ENCODE measurements at places on chromosomes 3 and 15.

GRCh38 chr3:80238606-80239005, 470.8 kb upstream of the ROBO1 start:
- no peak for DNase-seq

DNA sequence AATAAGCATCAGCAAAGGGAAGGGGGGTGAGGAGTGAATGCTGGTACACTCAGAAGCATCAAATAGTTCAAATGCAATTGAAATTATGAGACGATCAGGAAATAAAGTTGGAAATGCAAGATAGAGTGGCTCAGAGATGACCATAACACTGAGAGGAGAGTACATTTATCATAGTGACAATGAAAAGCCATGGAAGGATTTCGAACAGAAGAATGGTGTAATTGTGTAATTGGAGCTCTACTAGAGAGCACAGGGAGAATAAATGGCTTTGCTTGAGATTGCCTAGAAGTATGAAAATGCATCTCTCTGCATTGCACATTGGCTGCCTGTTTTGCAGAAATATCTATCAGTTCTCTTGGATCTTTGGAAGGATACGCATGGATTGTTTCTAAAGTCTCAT, 163.3 kb downstream of the TP63 start:
- no peak for DNase-seq

GRCh38 chr15:33132722-33133345, 61.7 kb downstream of the FMN1 start:
- DNase-seq, result no peak

GRCh38 chr3:195416795-195417194, 26.0 kb downstream of the ACAP2 start:
- no peak for DNase-seq

- no peak for DNase-seq
Observed at GRCh38 chr3:127723011-127723567, 50.3 kb downstream of the ABTB1 start.

DNA sequence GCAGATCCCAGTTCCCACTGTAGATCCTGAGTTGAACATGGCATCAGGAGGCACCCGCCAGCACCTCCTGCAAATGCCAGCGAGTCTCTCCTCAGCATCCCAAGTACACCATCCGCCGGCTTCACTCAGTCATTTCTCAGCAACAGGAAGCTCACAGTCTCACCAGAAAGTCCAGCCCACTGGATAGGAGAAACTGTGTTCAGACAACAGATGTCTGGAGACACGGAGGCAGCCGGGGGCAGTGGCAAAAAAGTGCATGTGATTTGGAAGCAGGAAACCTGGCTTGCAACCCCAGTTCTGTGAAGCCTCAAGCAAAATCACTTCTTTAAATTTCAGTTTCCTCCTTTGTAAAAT, 68.7 kb downstream of the SRGAP3 start:
- no peak for DNase-seq

DNA sequence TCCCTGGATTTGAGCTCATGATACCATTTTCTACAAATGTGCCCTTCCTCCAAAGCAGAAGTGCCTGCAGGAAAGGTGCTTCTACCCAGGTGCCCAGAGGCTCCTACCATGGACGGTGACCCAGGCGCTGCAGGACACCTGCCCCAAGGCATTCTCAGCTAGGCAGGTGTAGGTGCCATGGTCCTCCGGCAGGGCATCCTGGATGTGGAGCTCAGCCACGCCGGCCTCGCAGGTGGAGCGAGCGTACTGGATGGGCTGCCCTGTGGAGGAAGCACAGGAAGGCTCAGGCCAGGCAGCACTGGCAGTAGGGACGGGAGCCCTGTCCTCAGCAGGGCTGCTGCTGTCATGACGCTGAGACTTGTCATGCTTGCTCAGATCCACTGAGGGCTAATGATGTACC, 137.2 kb upstream of the HACD2 start:
- no peak for DNase-seq

DNA sequence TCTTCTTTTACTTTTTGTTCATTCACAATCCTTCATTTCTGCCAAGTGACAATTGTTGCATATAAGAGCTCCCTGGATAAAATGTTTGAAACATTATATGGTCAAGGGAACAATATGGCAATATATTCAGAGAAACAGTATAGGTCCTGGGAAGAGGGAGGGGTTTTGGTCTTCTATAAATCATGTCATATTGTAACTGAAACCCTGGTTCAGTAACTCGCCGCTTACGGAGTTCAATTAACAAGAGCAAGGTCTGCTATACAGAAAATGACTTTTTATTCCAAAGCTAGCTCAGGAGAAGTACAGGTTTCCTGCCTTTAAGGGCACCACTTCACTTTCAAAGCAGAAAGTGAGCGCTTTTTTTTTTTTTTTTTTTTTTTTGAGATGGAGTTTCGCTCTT, 522.1 kb upstream of the TGFBR2 start:
- no peak for DNase-seq

- no peak for DNase-seq
Observed at GRCh38 chr15:90201944-90202375, 830 bp downstream of the SEMA4B start.

DNA sequence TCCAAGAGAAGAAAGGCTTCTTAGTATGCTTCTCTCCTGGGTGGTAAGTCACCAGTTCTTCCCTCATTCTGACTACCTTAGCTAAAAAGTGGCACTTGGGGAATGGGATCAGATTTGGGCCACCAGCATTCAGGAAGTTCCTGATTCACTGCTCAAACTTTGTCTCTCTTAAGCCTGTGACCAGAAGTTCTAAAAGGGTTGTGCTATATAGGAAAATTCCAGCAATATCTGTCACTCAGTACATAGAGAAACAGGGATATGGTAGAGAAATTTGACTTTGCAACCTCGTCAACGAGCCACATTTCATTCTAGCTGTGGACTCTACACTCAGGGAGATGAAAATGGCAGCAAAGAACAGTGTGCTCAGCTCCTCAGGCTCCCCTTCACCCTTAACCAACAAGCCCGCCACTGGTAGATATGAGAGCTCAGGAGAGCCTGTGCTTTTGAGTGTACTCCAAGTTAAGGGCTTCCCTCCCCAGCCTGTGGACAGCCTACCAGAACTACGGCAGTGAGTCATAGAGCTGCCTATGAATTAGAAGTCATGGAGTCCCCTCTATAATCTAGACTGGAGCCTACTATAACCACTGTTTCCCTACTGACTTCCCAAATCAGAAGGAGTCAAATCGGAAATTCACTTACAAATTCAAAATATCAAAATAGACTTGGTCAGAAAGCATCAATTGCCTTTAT, 52.6 kb upstream of the MYO5C start:
- DNase-seq, result no peak

- DNase-seq, result no peak
Observed at GRCh38 chr3:108448593-108448992, 61.8 kb downstream of the MYH15 start.

- DNase-seq, result no peak
Observed at GRCh38 chr15:64687172-64687571, 88.2 kb downstream of the RBPMS2 start.

- DNase-seq, result no peak
Observed at GRCh38 chr15:59255680-59256336, 49.2 kb downstream of the LDHAL6B start.

GRCh38 chr3:115351193-115351592, 204.1 kb upstream of the ZBTB20 start:
- DNase-seq, result no peak

DNA sequence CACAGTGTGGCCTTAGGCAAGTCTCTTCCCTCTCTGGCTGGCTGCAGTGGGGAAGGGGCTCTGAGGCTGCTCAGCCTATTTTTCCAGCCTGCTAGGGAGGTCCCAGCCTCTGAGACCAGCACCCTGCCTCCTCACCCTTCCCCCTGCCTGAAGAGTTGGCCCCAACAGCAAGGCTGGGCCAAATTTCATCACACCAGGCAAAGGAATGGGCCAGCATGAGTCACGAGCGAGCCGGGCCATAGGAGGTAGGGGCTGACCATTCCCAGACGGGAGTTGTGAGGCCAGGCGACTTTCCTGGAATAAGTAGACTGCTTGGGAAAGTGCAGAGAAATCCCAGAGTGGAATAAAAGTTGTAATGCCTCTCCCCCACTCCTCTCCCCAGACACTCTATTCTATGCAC, 5.7 kb upstream of the FBLN2 start:
- DNase-seq, result no peak
